HuH-7 (cell line): ENCODE measurements at places on chromosomes 4 and X.

DNA sequence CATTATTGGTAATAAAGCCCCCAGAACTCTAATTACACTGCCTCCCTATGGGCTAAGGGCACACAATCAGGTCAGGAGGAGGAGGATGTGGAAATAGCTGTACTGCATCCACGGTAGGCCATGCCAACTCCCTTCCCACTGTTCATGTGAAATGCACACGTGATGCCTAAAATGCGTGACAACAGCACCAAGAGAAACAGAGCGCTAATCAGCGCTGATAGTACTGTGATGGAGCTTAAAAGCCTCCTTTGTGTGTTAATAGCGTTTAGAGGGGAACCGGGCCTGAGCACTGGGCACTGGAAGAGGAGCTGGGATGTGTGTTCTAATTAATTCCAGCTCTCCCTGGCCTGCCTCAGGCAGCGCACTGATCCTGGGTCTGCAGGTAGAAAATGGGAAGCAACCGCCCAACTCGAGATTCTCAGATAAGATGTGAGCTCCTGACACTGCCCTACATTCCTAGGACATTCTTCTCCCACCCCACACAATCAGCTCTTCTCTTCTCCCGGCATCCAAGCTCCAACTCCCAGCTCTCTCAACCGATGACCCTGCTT is 12.9 kb downstream of the DCTD start:
- DNase-seq, result no peak

- DNase-seq, result no peak
Observed at GRCh38 chrX:131704136-131704695, 160.3 kb downstream of the OR13H1 start.

GRCh38 chr4:153791746-153792617 is 3.1 kb upstream of the SFRP2 start:
- DNase-seq, result peak; percentile 56

DNA sequence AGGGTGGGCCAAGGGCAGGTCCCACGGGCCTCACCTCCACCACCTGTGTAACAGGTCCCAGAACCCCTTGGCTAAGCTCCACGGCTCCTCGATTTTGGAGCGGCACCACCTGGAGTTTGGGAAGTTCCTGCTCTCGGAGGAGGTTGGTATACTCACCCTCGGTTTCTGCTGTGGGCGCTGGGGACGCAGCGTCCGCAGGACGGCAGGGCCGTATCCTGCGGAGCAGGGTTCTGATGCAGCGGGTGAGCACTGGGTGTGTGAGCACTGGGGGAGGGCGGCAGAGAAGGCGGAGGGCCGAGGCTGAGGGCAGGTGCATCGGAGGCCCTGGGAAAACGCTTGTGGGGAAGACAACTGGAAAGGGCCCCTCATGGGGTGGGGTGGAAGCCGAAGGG is 11.0 kb downstream of the ATP5ME start:
- no peak for DNase-seq

DNA sequence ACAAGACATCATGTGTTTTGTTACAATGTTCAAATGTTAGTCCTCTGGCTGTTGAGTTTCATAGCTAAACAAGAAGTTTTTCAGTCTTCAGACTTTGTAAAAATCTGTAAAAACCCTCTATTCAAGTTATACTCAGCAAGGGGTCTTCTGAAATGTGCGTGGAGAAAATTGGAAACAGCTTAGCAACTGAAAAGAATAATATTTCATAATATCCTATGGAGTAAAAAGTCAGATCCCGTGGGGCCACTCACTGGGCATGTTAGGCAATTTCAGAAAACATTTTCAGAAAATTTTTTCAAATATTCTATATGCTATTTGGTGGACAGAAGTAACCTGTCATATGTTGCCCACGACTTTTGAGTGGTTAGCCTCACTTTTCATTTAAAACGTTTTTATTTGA is 118.3 kb downstream of the CORIN start:
- DNase-seq, result no peak

- no peak for DNase-seq
Observed at GRCh38 chr4:76680952-76681351, 217.0 kb downstream of the SOWAHB start.

DNA sequence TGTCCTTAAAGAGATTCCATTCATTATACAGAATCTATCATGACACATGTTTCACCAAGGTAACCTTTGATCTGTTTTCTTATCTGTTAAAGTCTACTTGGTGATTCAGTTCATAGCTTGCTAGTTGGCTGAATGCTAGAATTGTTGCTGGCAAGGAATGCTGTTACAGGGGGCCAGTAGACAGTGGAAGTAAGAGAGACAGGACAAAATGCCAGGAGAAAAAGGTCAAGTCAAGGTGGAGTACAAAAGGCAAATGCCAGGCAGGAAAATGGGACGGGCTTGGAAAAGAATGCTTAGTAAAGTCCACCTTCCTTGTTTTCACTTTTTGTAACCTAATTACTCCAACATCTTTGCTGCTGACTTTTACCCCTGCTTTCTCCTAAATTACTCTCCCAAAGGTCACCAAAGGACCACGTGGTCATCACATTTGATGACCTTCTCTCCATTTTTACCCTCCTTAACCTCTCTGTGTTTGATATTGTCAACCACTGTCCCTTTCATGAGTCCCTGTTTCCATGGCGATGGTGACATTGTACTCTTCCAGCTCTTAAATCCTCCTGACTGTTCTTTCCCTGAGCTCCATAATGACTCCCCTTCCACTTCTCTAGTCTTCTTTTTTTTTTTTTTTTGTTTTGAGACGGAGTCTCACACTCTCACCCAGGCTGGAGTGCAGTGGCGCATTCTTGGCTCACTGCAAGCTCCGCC is 24.5 kb upstream of the TAPT1 start:
- DNase-seq, result peak; percentile 28

DNA sequence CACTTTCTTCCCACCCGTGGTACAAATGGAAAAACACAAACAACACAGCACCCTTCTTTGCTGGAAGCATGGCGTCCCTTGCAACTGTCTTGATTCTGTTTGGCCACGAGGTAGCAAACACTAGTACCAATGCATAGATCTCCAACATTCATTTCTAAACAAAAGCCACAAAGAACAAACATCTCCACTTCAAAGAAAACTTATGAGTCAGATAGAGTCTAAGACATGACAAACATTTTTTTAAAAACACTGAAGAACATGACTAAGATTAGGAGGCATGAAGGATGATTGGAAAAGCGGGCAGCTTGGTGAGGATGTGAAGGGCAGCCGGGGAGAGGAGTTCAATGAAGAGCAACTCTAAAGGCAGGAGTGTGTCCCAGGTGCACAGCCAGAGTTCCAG is 197.6 kb upstream of the FAM9B start:
- no peak for DNase-seq

DNA sequence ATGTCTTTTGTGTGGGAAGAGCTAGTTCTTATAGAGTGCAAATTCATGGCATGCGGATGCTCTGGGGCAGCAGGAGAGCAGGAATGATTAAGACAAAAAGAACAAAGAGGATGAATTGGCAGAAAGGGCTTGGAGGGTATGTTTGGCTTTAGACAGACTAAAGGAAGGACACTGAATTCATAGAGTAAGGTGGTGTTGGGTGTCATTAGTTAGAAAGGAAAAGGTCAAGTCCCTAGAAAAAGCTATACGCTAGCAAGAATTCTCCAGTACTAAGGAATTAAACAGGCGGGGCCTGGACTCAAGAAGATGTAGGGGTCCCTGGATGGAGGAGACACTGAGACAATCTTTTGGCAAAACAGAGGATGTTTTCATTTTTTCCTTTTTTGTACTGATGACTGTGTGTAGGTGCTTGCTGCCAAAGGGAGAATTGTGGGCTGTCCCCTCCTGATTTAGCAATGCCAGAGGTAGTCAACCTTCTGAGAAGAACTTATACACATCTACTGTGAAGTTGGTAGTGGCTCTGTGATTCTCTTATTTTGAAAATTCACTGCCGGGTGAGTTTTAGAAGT is 391.0 kb downstream of the SPRY1 start:
- DNase-seq, result no peak

GRCh38 chrX:118271775-118272174 is 74.1 kb upstream of the WDR44 start:
- DNase-seq, result no peak

GRCh38 chr4:101914761-101915160 is 124.2 kb downstream of the BANK1 start:
- DNase-seq, result no peak

- DNase-seq, result no peak
Observed at GRCh38 chrX:153351981-153352380, 18.0 kb downstream of the ZNF275 start.

DNA sequence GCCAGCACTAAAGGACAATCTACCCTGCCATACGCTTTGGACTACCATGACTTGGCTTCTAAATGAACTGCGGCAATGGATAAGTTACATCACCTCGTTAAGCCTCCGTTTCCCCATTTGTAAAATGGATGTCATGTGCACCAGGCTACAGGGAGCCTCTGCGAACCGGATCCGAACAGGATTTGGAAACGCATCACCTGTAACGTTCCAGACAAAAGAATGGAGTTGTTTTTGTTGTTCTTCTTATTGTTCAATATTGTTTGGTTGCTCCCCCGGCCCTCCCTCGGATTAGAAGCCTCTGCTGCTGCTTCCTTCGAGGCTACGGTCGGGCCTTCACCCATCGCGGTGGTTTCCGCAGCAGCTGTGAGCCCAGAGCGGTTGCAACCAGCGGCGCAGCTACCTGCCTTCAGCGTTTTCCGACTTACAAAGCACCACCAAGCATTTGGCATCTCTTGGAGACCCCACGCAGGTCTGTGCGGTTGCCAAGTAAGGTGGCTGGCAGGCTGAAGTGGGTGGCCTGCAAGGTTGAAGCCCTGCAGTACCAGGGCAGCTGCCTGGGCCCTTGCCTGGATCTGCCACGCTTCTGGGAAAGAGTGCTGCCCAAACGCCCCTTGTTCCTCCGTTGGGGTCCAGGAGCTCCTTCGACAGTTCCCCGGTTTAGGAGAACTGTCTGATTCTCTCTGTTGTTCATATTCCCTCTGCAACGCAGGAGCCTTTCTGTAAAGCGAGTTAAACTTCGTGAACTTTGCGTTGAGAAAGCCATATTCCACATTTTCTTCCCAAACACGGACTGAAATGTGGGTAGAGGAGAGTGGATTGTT is 7.1 kb downstream of the NKX3-2 start:
- no peak for DNase-seq

- DNase-seq, result no peak
Observed at GRCh38 chr4:23373261-23373660, 516.6 kb downstream of the PPARGC1A start.

- peak; percentile 95 for DNase-seq
Observed at GRCh38 chr4:41214136-41214824, at the start of gene APBB2. Gene APBB2 (minus strand): TSS chr4:41214542. CDS start chr4:41033254, 181,288 bp downstream.

- DNase-seq, result no peak
Observed at GRCh38 chr4:3704669-3705068, 61.5 kb upstream of the ADRA2C start.

- no peak for DNase-seq
Observed at GRCh38 chrX:46178763-46179162, 366.5 kb downstream of the ZNF674 start.

DNA sequence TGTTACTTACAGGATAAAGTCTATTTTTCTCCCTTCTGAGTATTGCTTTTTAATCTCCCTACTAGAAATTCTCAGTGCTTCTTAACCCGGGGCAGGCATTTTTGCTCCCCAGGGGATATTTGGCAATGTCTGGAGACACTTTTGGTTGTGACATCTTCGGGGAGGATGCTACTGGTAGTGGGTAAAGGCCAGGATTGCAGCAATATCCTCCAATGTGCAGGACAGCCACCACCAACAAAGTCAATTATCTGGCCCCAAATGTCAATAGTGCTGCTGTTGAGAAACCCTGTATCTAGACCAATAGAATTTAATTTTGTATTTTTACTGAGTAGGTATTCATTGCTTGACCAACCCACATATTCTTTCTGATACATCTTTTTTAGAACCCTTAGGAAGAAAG is 669.5 kb upstream of the MAGEB2 start:
- DNase-seq, result no peak
